ENCODE measurements at places on chromosomes 2 and 18.

DNA sequence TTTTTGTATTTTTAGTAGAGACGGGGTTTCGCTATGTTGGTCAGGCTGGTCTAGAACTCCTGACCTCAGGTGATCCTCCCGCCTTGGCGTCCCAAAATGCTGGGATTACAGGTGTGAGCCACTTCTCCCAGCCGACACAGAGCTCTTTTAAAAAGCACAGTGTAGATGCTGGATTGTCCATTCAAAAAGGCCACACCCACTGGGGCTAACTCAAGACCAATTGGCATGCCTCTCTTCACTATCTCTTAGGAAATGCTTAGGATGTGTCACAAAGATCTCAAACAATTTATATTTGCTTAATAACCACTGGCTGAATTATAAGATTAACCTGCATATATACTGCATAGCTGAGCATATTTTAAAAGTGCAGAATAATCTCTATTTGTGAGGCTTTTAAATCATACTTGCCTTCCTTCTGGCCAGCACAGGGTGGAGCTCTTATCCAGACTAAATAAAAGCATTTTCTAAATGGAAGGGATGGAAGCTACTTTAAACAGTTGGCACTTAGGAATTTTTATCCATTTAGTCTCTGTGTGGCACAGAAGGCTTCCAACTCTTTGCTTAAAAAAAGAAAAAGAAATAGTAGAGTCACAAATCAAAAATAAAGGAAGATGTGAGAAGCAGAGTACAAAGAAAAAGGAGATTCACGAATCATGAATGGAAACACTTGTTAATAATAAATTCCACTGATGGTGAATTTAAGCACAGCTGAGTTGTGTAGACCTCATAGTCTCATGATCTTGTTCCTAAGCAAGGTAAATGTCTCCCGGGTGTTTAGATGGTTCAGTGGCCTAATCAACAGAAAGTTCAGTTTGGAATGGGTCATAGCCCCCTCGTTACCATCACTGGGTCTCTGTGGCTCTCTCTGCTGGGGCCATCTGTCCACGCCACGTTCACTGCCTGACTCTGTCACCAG lies 22.4 kb downstream of the CRYGD start:
- no peak for DNase-seq

- peak; percentile 13 for DNase-seq
Observed at GRCh38 chr2:197011801-197012641, 85.5 kb upstream of the PGAP1 start.

GRCh38 chr2:136205615-136206014 lies 87.7 kb upstream of the CXCR4 start:
- no peak for DNase-seq

- no peak for DNase-seq
Observed at GRCh38 chr2:1755436-1756191, 11.3 kb upstream of the PXDN start.

- no peak for DNase-seq
Observed at GRCh38 chr2:70807102-70807827, 13.1 kb downstream of the CLEC4F start.

DNA sequence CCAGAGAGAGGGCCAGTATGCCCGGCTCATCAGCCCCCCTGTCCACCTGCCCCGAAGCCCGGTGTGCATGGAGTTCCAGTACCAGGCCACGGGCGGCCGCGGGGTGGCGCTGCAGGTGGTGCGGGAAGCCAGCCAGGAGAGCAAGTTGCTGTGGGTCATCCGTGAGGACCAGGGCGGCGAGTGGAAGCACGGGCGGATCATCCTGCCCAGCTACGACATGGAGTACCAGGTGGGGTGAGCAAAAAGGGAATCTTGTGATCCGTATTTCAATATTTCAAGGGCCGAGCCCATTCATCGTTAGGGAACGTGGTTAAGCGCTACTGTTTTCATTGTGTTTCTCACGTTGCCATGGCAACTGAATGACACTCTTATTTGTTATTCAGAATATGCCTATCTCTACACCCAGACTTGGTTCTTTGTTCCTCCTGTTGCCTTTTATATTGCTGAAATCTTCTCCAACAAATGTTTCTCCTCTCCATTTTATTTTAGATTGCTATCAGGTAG lies 81.5 kb downstream of the NRP2 start:
- peak; percentile 64 for DNase-seq

DNA sequence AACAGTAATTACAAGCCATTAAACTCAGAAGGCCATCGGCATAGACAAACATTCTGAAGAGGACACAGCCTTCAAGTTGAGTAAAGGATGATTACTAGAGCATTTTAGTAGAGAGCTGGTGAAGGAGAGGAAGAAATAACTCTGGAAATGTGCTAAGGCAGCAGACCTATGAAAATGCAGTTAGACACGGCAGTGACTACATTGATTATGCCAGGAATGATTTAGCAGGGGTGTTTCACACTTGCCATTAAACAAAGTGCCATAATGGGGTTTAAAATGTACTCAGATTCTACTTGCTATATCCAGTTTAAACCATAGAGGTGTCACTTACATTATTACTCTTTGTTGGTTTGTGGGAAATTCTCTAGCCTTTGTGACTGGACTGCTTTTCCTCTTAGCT lies 372.3 kb downstream of the CPS1 start:
- DNase-seq: no peak

DNA sequence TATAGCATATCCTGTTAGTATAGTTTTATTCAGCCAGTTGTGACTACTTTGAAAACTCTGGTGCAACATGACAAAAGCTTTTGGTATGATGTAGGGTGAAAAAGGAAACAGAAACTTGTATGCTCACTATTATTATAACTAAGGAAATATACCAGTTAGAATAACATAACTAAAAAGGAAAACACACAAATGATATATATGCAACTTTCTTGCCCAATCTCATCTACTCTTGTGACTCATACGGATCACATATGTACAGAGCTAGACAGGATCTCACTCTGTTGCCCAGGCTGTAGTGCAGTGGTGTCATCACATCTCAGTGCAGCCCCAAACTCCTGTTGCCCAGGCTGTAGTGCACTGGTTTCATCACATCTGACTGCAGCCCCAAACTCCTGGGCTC lies 12.4 kb upstream of the TLK1 start:
- DNase-seq: no peak

DNA sequence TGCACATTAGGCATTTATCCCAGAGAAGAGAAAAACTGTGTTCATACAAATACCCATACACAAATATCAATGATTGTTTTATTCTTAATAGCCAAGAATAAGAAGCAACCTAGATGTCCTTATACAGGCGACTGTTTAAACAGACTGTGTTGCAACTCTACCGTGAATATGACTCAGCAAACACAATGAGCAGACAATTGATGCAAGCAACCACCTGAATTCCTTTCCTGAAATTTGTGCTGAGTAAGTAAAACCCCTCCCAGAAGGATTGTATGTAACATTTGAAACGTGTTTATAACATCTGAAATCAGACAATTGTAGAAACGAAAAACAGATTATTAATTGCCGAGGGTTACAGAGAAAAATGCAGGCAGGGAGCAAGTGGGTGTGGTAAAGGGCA lies 621.9 kb upstream of the SOX11 start:
- no peak for DNase-seq

GRCh38 chr2:3535794-3536681 lies 16.7 kb upstream of the ADI1 start:
- DNase-seq: peak; percentile 60

DNA sequence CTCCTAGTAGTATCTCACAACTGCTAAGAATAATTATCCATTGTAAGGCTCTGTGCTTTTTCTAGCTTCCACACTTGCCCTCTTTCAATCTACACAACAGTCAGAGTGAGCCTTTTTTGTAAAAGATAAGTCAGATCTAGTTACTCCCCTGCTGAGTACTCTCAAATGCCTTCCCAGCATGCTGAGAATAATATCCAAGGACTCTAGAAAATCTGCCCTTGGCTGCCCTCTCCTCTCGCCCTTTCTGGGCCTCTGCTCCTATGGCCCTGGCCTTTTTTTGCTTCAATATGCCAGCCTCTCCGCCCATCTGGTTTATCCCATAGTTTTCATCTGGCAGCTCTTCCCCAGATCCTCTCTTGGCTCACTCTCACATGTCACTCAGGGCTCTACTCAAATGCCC lies 455.9 kb upstream of the UBE2E3 start:
- DNase-seq: no peak

GRCh38 chr18:55695091-55695490 lies 107.1 kb upstream of the TCF4 start:
- DNase-seq: no peak

DNA sequence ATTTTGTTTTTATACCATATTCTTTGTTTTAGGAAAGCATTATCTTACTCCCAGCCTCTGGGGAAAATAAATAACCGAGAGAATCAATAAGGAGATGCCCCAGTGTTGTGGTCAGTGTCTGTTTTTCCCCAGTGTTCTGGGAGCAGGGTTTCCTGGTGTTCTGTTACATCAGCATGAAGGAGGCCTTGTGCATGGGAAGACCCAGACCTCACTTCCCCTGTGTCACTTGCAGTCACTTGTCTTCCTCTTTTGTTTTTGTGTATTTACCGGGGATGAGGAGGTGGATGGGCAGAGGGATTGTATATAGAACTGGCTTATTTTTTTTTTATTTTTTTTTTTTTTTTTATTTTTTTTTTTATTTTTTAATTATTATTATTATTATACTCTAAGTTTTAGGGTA lies 45.0 kb upstream of the MGAT5 start:
- DNase-seq: no peak

DNA sequence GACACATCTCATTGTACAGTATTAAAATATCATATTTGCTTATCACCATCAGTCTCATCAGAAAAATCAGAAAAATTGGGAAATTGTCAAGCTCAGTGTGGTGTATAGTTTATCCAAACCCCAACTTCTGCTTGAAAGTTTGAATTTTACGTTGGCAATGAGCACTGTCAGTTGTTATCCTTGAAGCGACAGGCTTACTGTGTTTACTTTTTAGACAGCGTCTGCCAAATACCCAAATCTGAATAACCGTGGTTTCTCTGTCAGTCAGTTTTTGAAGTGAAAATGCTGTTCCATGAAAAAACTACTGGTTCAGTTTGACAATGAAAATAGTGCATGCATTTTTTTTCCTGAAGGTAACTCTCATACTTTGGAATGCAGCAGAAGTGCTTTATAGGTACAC lies 70.2 kb downstream of the PARD3B start:
- DNase-seq: no peak

DNA sequence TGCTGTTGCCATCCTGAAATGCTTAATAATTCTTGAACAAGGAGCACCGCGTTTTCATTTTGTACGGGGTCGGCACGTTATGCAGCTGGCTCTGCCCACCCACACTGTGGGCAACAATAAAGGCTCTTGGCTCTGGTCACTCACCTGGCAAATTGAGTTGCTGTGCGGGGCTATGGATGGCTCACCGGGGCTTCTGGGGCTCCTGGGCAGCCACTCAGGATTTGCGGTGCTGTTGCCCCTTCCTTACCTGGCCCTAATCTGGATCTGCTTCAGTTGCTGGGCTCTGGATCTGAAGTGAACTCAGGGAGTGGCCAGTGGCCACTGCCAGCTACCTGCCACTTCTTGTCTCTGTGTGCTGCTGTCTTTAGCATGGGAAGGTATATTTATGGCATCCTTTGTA lies 22.7 kb downstream of the RHOB start:
- DNase-seq: no peak

- DNase-seq: peak; percentile 68
Observed at GRCh38 chr2:102313025-102313424, 1.7 kb downstream of the IL1RL1 start.

DNA sequence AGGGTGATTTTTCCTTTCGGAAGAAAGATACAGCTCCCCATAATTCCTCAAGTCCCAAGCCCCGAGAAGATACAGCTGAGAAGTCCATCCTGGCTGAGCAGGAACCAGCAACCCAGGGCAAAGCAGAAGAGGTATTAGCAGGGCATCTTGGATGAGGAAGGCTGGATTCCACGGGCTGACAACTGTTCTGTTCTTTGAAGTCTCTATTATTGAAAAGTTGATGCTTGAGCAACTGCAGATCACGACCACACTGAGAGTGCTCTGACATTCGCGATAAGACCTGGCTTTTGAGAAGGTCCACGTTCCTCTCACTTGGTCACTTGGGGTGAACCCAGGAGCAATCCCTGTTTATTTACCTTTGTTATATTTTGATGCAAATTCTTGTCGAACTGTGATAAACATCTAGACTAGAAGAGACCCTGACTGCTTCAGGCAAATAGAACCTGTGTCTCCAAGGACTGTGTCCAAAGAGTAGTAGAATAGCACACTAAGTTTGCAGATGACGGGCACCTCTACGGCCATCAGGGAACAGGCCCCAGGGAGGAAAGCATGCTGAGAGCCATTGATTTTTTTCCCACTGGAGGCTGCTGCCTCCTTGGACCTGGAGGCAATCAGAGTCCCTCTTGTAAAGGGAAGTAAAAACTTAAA lies 133.1 kb downstream of the ARL4C start:
- no peak for DNase-seq

- DNase-seq: no peak
Observed at GRCh38 chr18:78711971-78712370, 267.6 kb upstream of the SALL3 start.

- no peak for DNase-seq
Observed at GRCh38 chr2:47799031-47799609, 16.2 kb downstream of the MSH6 start.

- DNase-seq: no peak
Observed at GRCh38 chr2:171855401-171855800, 38.6 kb downstream of the SLC25A12 start.

- DNase-seq: no peak
Observed at GRCh38 chr2:219688560-219689445, 61.4 kb downstream of the SLC4A3 start.

DNA sequence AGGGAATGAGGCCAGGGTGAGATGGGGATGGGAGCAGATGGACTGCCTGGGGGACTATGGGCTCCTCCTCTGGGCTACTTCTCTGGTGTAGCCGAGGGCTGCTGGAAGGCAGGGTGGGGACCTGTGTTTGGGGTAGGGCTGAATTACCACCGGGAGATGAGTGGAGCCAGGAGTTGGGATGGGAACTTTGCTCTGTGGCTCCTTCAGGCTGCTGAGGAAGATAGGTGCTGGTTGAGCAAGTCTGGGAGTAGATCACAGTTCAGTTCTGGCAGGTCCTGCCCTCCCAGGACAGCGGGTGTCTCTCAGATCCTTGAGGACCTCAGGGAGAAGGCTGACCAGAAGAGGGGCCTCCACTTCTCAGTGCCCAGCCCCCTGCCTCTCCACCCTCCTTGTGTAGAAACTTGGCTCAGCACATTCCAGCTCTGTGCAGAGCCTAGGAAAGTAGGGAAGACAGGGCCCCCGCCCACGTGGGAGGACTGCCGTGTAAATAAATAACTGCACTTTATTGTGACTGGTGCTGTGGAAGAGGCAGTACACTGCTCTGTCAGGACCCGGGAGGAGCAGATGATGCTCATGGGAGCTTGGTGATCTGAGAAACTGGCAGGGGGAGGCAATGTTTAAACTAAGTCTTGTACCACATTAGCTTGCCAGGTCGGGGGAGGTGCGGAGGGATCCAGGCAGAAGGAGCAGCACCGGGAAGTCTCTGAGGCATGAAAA lies 15.3 kb downstream of the TET3 start:
- no peak for DNase-seq

GRCh38 chr2:119837350-119837749 lies 77.6 kb downstream of the PTPN4 start:
- DNase-seq: no peak

- no peak for DNase-seq
Observed at GRCh38 chr2:38709567-38710194, 41.5 kb downstream of the SRSF7 start.

Data from skeletal muscle cell (primary cell).